ENCODE measurements at places on chromosomes 3 and 15.

DNA sequence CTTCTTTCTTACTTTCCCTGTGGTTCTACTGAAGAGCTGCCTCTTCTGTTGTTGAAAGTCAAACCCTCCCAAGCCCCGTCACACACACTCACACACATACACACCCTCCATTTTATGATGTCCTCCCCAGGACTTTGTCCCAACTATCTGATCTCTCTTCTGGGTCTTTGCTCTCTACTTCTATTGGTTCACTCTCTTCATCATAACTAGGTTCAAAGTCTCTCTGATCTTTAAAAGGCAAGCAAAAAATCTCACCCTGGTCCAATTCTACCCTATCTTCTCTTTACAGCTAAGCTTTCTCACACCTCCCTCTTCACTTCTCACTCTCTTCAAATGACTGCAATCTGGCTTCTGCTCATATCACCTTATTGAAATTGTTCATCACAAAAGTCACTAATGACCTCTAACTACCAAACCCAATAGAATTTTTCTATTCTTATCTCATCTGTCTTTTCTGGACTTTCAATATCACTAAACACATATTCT is 34.8 kb downstream of the LRRFIP2 start:
- no peak for DNase-seq

- peak; percentile 48 for DNase-seq
These were observed 123.0 kb downstream of the FAM43A start for GRCh38 chr3:194808640-194809097.

GRCh38 chr3:72246685-72247084 is 461.7 kb upstream of the PROK2 start:
- no peak for DNase-seq

GRCh38 chr3:105537371-105538080 is 170.8 kb downstream of the ALCAM start:
- no peak for DNase-seq

DNA sequence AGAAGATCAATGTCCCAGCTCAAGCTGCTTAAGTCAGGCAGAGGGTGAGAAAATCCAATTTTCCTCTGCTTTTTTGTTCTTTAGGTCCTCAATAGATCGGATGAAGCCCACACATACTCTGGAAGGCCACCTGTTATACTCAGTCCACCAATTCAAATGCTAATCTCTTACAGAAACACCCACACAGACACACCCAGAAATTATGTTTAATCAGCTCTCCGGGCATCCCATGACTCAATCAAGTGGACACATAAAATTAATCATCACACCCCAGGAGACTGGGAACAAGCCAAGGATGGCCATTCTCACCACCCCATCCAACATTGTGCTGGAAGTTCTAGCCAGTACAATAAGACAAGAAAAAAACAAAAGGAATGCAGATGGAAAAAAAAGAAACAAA is 67.8 kb upstream of the SLC24A5 start:
- no peak for DNase-seq

DNA sequence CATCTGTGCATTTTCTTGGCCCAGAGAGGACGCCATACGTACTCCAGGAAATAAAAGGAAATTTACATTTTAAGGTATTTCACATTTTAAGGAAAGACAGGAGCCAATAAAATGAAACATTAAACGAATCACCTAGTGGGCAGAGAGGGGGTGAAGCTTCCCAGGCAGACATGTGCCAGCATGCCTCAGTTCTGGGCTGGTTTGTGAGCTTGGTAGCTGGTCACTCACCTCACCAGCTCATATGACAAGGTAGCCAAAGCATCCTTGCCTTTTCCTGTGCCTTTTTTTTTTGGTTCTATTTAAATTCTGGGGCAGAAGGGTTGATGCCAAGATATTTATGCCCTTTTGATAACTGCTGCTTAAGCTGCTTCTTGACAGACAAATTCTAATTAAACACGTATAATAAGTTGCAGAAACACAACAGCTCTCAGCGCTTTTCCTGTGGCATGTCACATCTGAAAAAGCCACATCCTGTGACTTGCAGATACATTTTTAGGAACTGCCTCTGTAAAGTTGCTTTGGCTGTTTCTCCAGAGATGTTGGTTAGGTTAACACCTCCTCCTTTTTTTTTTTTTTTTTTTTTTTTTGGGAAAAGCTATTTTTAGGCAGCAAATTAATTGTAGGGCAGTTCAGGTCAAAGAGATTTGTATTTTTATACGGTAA is 218.6 kb downstream of the PDCD6IP start:
- no peak for DNase-seq

DNA sequence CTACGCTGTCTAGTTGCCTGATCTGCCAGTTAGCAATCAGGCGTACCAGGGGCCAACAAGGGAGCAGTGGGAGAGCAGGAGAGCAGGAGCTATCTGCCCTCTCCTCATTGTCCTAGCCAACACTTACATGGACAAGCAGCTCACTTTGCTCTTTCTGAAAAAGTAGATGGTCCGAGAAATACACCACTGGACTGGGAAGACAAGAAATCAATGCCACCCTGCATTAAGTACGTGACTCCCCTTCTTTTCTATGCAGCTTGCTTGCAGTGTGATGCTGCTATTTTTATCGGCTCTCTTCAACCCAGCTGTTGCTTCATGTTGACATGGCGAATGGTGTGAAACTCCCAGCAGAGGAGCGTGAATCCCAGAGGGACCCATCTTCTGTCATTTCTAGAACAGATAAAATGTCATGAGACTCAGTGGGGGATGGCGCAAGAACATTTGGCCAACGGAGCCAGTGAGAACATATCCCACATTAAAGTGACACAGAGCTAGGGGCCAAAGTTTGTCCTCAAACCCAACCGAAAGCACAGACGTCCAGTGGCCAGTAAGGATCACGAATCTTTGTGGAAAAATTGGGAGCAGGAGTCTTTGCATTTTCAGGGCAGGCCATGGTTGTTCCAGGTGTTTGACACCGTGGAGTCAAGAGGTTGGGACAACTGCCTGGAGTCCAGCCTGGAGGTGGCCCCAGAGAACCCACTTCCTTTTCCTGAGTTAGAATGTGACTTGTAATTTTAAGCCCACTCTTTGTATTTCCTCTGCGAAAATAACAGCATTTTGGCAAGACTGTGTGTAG is 53.7 kb upstream of the MEF2A start:
- DNase-seq, result no peak

DNA sequence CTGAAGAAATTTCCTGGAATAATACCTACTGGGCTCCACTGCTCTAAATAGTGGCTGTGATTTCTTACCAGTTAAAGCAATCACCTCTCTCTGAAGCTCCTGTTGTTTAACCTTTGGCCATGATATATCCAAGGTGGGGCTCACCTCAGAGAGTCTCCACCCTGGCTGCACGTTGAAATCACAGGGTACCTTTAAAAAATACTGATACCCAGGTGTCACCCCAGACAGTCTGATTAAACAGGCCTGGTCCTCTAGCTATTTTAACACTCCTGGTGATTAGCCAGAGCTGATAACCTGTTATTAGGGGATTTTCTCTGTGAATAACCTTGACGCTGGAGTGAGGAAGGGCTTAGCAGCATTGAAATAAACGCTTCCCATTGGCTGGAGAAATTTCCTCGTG is 22.3 kb upstream of the ZBTB38 start:
- DNase-seq, result no peak

- peak; percentile 51 for DNase-seq
These were observed 4.5 kb downstream of the SMC4 start for GRCh38 chr3:160403796-160404470.

DNA sequence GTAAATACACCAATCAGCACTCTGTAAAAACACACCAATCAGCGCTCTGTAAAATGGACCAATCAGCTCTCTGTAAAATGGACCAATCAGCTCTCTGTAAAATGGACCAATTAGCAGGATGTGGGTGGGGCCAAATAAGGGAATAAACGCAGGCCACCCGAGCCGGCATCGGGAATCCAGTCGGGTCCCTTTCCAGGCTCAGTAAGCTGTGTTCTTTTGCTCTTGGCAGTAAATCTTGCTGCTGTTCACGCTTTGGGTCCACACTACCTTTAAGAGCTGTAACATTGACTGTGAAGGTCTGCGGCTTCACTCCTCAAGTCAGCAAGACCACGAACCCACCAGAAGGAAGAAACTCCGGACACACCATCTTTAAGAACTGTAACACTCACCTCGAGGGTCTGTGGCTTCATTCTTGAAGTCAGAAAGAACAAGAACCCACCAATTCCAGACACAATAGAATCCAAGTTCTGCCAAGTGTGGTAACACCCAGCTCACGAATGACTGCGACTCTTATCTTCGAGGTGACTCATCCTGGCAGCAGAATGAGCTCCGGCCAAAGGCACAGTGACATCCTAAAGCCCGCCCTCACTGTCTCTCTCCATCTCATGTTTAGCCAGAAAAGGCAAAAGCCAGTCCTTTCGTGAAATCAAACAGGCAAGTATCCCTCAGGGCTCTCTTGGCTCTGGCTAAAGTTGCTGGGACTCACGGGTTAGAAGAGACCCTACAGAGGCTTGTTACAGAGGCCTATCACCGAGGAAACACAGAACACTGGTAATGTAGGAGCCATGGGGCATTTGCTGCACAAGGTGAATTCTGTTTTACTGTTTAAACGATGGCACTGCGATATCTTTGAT is 155.2 kb downstream of the FAM43A start:
- peak; percentile 80 for DNase-seq

GRCh38 chr15:71743861-71744382 is 66.4 kb upstream of the NR2E3 start:
- peak; percentile 65 for DNase-seq

GRCh38 chr3:52979190-52979983 is 66.5 kb downstream of the SFMBT1 start:
- no peak for DNase-seq

GRCh38 chr3:197025736-197026480 is 3.7 kb downstream of the MELTF start:
- no peak for DNase-seq

- DNase-seq, result no peak
These were observed 50.2 kb downstream of the SLC41A3 start for GRCh38 chr3:126033765-126034164.

- no peak for DNase-seq
These were observed 333.9 kb upstream of the THRB start for GRCh38 chr3:24828551-24828950.

DNA sequence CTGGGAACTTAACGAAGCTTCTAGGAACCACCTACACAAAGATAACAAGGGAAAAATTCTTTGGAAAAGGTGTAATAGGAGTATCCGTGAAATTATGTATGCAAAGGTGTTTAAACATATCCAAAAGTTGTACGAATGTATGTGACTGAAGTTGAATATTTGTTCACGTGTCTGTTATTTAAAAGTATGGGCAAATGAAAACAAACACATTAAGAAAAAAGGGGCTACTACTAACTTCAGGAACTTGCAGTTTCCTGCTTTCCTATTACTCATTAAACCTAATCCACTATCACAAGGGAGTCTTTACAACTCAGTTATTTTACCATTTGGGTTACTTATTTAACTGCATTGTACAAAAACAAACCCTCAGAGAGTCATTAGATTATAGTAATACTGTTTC is 33.9 kb upstream of the GRAMD1C start:
- DNase-seq, result no peak

DNA sequence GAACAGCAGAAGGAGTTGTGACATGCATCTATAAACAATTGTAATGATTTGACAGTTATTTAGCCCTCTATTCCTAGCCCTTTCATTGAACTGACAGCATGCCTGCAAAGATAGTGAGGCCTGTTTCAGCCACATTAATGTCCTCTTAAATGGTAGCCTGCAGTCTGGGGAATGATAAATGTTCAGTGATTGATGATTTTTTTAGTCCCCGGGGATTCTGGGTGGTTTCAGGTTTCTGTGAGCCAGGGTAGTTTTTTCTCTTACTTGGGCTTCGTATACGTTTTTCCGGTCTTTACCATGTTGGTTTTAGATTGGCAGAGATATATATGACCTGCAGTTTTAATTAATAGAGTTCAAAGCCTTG is 172.0 kb downstream of the TCF12 start:
- peak; percentile 17 for DNase-seq

- DNase-seq, result peak; percentile 89
These were observed 27.0 kb downstream of the HMCES start for GRCh38 chr3:129305592-129306091.

DNA sequence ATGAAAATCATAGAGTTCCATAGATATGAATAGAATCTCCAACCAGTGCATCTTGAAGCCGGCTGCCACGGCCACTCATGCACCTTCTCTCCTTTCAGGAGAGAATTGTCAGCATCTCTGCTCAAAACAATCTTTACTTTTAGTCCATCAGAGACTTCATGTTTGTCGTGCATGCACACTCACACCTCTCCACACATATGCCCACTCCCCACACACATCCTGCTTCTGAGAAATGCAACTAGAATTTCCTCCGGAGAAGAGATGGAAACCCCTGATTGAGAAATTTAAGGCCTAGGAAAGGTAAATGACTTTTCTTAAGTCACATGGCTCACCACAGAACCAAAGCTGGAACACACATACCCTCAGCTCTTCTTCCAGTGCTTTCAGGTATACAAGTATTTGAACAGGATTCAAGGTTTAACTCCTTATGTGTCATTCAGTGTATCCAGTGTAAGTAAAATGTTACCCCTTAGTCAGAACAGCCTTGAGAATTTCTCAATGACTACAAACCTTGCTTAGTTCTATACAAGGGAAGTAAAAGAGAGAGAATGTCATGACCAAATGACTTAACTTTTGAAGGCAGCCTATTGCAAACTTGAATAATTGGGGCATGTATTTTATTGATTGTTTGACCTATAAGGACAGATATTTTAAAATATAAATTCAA is 69.1 kb upstream of the TSEN2 start:
- no peak for DNase-seq

GRCh38 chr3:87267953-87268645 is 8.3 kb downstream of the POU1F1 start:
- DNase-seq, result no peak

DNA sequence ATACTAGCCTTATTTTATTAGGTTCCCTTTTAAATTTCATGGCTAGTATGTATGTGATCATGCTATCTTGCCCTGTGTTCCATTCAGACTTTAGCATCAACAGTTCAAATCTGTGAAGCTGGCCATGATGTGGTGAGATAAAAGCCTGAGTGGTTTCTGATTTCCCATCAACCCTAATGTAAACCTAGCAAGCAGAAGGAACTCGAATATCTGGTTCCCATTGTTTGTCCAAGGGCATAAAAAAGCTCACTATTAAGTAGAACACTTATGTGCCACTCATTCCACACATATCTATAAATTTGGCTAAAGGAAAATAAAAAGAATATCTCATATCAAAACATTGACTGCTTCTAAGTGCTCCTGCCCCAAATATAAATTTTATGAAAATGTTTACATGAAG is 311.7 kb downstream of the CADM2 start:
- no peak for DNase-seq
